ENCODE measurements at places on chromosomes 12 and 14. TPM values are rescaled to one million over a fixed set of nuclear protein-coding genes. Genes with fewer than 3 reads are reported as not detected.

CLEC6A gene
- polyA plus RNA-seq, result not detected

- no peak overlapping the region for H3K27ac ChIP-seq
- no peaks in the 10 kb centered on the region for H3K27me3 ChIP-seq
- H3K4me3 ChIP-seq, result no peak overlapping the region
- H3K4me1 ChIP-seq, result no peaks in the 10 kb centered on the region
- DNase-seq, result no peak
These were observed 3.9 kb upstream of the GPRC5A start for GRCh38 chr12:12887471-12887870.

DNA sequence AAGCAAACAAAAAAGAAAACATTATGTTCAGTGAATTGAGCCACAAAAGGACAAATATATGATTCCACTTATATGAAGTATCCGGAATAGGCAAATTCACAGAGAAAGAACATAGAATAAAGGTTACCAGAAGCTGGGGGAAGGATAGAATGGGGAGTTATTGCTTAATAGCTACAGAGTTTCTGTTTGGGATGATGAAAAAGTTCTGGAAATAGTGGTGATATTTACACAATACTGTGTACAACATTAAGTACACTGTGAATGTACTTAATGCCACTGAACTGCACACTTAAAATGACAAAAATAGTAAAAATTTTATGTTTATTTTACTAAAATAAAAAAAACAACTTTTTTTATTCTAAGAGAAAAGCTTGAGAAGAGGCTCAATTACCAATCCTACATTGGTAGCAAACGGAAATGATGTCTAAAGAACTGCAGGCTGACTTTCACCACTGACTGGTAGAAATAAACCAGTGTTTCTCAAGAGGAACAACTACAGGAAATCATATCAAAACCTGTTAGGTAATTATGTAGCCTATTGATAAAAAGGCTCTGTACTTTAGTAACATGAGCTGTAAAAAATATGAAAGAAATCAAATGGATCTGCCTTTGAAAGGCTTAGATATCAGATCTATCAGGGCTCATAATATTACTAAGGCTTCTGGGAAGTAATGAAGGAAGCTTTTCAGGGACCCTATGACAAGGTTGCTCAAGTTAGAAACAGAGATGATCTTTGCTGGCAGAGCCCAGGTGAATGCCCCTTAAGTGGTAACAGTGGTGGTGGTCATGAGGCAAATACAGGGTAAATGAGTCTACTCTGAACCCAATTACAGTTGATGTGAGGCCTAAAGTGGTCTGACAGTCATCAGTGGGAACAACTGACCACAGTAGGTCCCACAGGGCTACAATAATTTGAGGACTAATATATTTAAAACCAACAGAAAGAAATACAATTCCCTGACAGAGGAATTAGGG, 41.3 kb downstream of the BAZ1A start:
- H3K27me3 ChIP-seq, result no peaks in the 10 kb centered on the region
- H3K4me3 ChIP-seq, result no peak overlapping the region
- no peaks in the 10 kb centered on the region for H3K36me3 ChIP-seq
- H3K4me1 ChIP-seq, result peaks cover 32% of the 10 kb centered on the region

DNA sequence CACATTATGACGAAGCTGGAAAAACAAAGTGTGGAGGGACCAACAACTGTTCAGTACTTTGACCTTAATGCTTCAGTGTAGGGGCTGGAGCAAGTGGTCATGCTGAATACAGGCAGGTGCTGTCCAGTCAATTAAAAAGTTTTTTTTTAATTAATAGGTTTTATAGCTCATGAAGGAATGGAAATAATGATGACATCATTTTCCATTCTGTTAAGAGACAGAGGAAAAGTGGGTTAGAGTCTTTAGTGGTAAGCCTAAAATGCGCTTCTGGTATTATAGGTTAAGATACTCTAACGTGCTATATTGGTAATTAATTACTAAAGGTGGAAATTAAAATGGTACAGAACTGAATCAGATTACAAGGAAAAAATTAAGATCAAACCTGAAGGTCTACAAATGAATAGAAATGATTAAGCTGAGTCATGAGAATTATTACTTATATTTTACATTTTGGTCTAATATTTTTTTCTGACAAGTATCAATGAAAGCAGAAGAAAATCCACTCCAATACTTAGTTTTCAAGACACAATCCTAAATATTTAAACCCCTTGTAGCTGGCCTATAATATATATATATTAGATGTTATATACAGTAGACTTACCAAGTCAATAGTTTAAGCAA, 15.6 kb downstream of the KLHDC2 start:
- DNase-seq, result no peak
- no peak overlapping the region for H3K27ac ChIP-seq
- no peak overlapping the region for H3K4me3 ChIP-seq
- H3K4me1 ChIP-seq, result no peaks in the 10 kb centered on the region
- no peaks in the 10 kb centered on the region for H3K27me3 ChIP-seq

CARMIL3 gene
- polyA plus RNA-seq, result 0.14 TPM

- DNase-seq, result no peak
- H3K36me3 ChIP-seq, result peaks cover 5% of the 10 kb centered on the region
These were observed 25.8 kb downstream of the STYX start for GRCh38 chr14:52755607-52756316.

PLCZ1 gene
- not detected for polyA plus RNA-seq

GRCh38 chr14:101552786-101553231, 8.5 kb upstream of the DIO3 start:
- no peaks in the 10 kb centered on the region for H3K27me3 ChIP-seq
- no peaks in the 10 kb centered on the region for H3K4me1 ChIP-seq
- no peak for DNase-seq
- H3K27ac ChIP-seq, result no peak overlapping the region

- no peaks in the 10 kb centered on the region for H3K27me3 ChIP-seq
- no peaks in the 10 kb centered on the region for H3K36me3 ChIP-seq
- peaks cover 4% of the 10 kb centered on the region for H3K4me1 ChIP-seq
- no peak overlapping the region for H3K27ac ChIP-seq
These were observed 32.5 kb upstream of the PLEKHG6 start for GRCh38 chr12:6277982-6278438.

DNA sequence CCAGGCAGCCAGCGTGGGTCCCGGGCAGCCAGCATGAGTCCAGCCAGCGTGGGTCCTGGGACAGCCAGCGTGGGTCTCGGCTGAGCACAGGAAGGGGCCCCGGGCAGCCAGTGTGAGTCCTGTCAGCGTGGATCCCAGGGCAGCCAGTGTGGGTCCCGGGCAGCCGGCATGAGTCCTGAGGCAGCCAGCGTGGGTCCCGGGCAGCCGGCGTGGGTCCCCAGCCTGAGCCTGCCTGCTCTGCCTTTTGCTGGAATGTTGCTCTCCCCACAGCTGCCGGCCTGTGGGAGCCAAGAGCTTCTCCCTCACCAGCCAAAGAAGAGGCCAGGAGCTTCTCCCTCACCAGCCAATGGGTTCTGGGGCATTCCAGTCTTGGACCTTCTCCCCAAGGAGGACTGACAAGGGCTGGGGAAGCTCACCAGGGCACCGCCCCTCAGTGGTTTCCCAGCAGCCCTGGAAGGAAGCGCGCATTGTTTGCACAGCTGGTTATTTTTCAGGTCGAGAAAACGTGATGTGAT, 15.0 kb upstream of the RFLNA start:
- H3K27me3 ChIP-seq, result no peaks in the 10 kb centered on the region
- no peak overlapping the region for H3K27ac ChIP-seq
- H3K4me3 ChIP-seq, result no peak overlapping the region
- no peaks in the 10 kb centered on the region for H3K4me1 ChIP-seq

DNA sequence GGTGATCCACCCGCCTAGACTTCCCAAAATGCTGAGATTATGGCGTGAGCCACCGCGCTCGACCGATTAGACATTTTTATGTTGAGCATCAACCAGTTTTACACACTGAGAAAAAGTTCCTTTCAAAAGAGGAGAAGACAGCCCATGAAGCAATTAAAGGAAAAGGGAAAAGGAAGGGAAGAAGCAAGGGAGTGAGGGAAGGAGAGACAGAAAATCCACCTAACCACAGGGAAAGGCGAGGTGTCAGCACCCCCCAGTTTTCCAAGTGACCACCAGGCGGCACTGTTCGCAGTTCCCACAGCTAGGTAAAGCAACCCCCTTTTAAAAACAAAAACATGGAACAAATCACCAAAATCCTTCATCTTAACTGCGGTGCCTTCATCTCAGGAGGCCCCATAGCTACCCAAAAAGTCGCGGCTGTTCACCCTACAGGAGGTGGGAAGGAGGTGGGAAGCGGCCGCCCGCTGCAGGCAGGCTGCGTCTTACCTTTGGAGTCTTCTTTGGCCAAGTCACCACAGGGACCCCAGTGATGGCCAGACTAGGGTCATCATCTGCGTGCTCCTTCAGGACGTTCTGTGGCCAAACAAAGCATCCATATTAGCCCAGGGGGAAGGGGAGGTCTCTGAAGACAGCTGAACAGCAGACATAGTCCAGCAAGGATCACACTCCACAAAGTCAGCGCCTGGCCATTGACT, 86.6 kb downstream of the KDM2B start:
- peaks cover 10% of the 10 kb centered on the region for H3K4me1 ChIP-seq
- peak; percentile 26 for DNase-seq
- H3K27ac ChIP-seq, result no peak overlapping the region

GRCh38 chr14:85536833-85537190, 6.9 kb downstream of the FLRT2 start:
- no peak overlapping the region for H3K27ac ChIP-seq
- no peaks in the 10 kb centered on the region for H3K36me3 ChIP-seq
- no peak overlapping the region for H3K4me3 ChIP-seq
- no peaks in the 10 kb centered on the region for H3K4me1 ChIP-seq
- no peak for DNase-seq
- no peaks in the 10 kb centered on the region for H3K27me3 ChIP-seq

SERPINA9 gene
- polyA plus RNA-seq, result not detected

DNA sequence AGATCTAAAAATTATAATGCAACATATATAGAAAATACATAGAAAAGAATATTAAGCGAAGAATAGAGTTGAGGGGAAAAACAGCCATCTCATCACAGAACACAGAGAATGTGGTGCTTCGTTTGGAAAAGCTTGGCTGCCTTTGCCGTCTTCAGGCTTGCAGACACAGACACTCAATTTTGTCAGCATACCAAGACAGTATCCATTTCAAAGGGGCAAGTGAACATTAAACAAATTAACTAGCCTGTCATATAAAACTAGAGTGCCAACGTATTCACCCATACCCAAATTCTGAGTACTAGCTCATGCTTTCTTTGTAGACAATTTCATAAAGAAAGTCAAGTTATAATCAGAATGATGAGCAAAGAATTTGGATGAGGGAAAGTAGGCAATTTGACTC, 40.5 kb downstream of the DMAC2L start:
- DNase-seq, result no peak
- H3K4me3 ChIP-seq, result no peak overlapping the region
- no peaks in the 10 kb centered on the region for H3K27me3 ChIP-seq
- H3K36me3 ChIP-seq, result no peaks in the 10 kb centered on the region
- H3K27ac ChIP-seq, result no peak overlapping the region
- H3K4me1 ChIP-seq, result no peaks in the 10 kb centered on the region

- H3K27me3 ChIP-seq, result no peaks in the 10 kb centered on the region
- no peak overlapping the region for H3K4me3 ChIP-seq
- H3K27ac ChIP-seq, result no peak overlapping the region
- no peaks in the 10 kb centered on the region for H3K36me3 ChIP-seq
These were observed 1136.8 kb downstream of the AACS start for GRCh38 chr12:126201981-126202537.

- H3K4me1 ChIP-seq, result no peaks in the 10 kb centered on the region
- H3K27me3 ChIP-seq, result no peaks in the 10 kb centered on the region
- no peak overlapping the region for H3K27ac ChIP-seq
- no peak for DNase-seq
These were observed 18.7 kb upstream of the MLEC start for GRCh38 chr12:120668091-120668867.

DNA sequence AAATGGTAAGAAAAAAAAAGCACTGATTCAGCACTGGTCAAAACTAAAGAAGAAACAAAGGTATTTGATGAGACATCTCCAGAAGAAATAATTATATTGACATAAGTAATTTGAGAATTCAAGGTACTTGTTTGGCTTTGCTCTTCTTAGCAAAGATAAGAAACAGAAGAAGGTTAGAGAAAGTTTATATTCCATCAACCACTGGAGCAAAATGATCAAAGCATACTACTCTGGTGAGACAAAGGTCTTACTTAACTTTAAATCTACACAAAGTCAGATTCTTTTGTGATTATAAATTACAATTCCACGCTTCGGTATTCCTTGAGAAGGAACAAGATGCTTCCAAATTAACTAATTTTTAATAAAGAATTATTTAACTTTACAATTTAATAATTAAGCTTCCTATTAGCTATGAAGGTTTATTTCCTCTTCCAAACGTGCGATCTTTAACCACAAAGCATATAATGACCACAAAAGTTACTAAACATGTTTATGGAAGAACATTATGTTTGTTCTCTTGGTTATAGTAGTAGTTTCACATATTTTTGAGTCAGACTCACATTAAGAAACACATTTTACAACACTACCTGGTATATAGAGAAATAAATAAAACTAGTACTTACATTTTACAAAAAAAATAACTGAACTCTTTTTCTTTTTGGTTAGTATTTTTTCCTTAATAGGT, 53.4 kb downstream of the METTL25 start:
- no peak overlapping the region for H3K27ac ChIP-seq
- no peaks in the 10 kb centered on the region for H3K4me1 ChIP-seq
- H3K27me3 ChIP-seq, result no peaks in the 10 kb centered on the region
- no peaks in the 10 kb centered on the region for H3K36me3 ChIP-seq

DNA sequence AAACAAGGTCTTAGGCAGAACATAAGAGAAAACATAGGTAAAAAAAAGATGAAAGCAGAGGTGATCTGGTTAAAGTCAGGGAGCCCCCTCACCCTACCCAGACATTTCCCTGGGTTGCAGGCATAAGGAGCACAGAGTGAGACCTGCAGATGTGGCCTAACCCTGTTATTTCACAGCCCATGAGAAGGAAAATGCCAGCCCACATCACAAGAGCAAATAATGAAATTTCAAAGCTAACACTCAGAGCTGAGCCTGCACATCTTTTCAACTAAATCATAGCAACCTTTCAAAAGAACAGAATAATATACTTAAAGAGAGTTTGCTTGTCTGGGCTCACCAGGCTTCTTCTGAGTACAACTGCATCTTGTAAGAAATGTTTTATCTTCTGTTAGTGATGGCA, 295.4 kb downstream of the RPAP3 start:
- peaks cover 65% of the 10 kb centered on the region for H3K4me1 ChIP-seq
- H3K27ac ChIP-seq, result no peak overlapping the region
- no peak overlapping the region for H3K4me3 ChIP-seq

GRCh38 chr12:73731658-73732057, 806.0 kb upstream of the ATXN7L3B start:
- DNase-seq, result no peak
- H3K27ac ChIP-seq, result no peak overlapping the region
- H3K4me1 ChIP-seq, result no peaks in the 10 kb centered on the region
- H3K27me3 ChIP-seq, result no peaks in the 10 kb centered on the region
- no peak overlapping the region for H3K4me3 ChIP-seq
- H3K36me3 ChIP-seq, result no peaks in the 10 kb centered on the region

KRT71 gene
- polyA plus RNA-seq, result not detected

GRCh38 chr12:83031196-83031595, 344.5 kb downstream of the TMTC2 start:
- H3K4me1 ChIP-seq, result no peaks in the 10 kb centered on the region
- no peak overlapping the region for H3K4me3 ChIP-seq
- no peaks in the 10 kb centered on the region for H3K27me3 ChIP-seq
- DNase-seq, result no peak
- no peaks in the 10 kb centered on the region for H3K36me3 ChIP-seq

Data from CD8-positive, alpha-beta memory T cell (primary cell).